ENCODE measurements at places on chromosomes 2 and 18.

GRCh38 chr2:153828335-153828734 lies 43.4 kb upstream of the GALNT13 start:
- DNase-seq = no peak

- DNase-seq = no peak
These were observed 117.1 kb upstream of the BOD1L2 start for GRCh38 chr18:57029761-57030160.

- no peak for DNase-seq
These were observed 732.7 kb upstream of the FANCL start for GRCh38 chr2:58973811-58974281.

DNA sequence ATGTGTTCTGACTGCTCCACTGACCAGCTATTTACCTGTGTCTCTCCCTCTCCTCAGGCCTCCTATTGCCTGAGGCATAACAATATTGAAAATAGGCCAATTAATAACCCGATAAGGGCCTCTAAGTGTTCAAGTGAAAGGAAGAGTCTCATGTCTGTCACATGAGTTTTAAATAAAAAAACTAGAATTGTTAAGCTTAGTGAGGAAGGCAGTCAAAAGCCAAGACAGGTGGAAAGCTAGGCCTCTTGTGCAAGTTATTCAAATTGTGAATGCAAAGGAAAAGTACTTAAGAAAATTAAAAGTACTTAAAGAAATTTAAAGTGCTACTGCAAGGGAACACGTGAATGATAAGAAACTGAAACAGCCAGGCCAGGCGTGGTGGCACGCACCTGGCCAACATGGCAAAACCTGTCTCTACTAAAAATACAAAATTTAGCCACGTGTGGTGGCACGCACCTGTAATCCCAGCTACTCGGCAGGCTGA lies 44.9 kb upstream of the TAF4B start:
- no peak for DNase-seq

GRCh38 chr18:29377346-29377745 lies 1200.4 kb upstream of the CDH2 start:
- no peak for DNase-seq

GRCh38 chr2:4973354-4973753 lies 718.8 kb upstream of the SOX11 start:
- no peak for DNase-seq

DNA sequence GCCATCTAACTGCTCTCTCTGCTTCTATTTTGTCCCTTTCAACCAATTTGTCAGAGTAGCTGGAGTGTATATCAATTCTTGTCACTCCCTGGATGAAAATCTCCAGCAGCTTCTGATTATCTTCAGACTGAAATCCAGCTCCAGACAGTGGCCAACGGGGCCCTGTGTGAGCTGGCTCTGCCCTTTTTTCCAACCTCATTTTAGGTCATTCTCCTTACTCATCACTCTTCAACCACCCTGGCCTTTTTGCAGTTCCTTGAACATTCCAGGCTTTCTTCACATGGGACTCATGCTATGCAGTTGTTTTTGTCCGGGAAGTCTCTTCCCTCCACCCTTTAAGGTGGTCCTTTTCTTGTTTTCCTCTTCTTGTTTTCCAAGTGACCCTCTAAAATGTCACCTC lies 15.4 kb upstream of the FAP start:
- DNase-seq = no peak

Data from right renal pelvis (tissue), 4 donors.